ENCODE measurements at places on chromosomes 11 and 22. TPM values are rescaled to one million over a fixed set of nuclear protein-coding genes. Genes with fewer than 3 reads are reported as not detected.

- DNase-seq: no peak
Observed at GRCh38 chr11:78722786-78723185, 148.1 kb upstream of the NARS2 start.

DNA sequence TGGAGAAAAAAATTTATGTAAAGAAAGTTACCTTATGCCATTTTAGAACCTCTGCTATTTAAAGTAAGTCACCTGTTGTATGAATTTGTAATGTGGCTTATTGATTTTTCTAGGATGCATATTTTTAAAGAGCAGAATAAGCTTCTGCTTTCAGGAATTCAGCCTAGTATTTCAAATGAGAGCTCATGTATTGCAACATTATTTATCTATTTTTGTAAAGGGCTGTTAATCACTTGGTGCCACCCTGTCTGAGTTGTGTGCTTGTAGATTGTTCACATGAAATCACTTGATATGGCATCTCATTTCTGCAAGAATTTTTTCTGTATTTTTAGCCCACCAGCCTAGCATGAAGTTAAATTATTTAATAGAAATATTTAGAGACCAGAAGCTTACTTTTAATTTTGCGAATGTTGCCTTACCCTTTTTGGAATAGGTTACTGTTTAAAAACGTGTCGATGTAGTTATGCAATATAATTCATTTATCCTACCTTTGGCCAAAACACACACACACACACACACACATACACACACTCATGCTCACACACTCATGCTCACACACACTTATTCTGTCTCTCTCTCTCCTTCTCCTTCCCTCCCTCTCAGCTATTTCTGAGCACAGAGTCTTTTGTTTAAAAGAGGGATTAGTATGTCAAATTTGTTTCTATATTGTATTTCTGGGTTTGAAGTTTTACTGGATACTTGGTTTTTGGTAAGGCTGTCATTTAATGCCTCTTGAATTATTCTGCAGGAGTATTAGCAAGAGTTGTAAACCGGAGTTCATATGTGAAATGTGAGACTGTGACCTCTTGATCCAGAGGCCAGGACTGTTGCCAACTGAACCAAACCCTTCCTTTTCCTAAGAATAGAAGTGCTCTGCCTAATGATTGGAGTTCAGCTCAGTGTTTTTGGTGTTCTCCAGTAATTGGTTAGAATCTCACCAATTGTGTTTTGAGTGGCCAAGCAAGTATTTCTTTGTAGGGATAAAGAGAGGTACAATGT, 34.4 kb downstream of the YAP1 start:
- DNase-seq: no peak

- no peak for DNase-seq
Observed at GRCh38 chr22:29071261-29072045, 1.4 kb upstream of the KREMEN1 start.

GRCh38 chr22:47000256-47000655, 237.8 kb downstream of the TBC1D22A start:
- no peak for DNase-seq

- no peak for DNase-seq
Observed at GRCh38 chr11:107359701-107360100, 97.9 kb downstream of the CWF19L2 start.

Gene CRKL
- total RNA-seq: 37.8 TPM

DNA sequence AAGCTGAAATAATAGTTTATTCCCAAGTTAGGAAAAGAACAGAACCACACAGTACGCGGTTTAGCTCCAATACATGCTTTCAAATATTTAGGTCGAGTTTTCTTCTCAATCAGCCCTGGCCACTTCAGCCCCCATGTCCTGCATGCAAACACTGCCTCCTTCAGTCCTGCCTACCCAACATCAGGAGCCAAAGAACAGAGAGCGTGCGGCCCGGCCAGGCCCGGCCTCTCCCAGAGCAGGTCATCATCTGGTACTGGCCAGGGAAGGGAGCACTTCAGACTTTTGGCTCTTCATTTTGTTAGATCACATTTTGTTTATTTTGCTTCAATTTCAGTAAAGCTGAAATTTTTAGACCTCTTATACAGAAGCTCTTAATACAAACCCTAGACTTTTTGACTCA, 6.7 kb downstream of the BRD1 start:
- DNase-seq: no peak

- no peak for DNase-seq
Observed at GRCh38 chr22:37371491-37371890, 55.8 kb downstream of the ELFN2 start.

Gene DSCAML1
- total RNA-seq: not detected

Gene CCDC188
- total RNA-seq: 17.3 TPM

DNA sequence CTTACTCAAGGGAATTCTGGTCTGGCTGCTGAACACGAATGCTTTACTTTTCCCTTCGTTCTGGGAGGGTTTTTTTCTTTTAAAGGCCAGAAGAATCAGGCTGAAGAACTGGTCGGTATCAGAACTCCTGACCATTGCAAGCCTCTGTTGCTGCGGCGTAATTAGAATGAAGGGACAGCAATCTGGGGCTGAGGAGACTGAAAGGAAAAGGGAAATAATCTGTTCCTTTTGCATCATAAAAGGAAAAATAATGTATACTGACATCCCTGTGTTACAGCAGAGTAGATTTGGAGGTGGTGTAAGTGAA, 670 bp downstream of the SC5D start:
- DNase-seq: no peak

Gene MIOX
- total RNA-seq: not detected

Measured in glomerular endothelial cell (primary cell).